Frontal cortex (tissue), 4 donors: ENCODE measurements at places on chromosomes 11 and 22. TPM values are rescaled to one million over a fixed set of nuclear protein-coding genes. Genes with fewer than 3 reads are reported as not detected.

Gene DBX1
- not detected for total RNA-seq

DNA sequence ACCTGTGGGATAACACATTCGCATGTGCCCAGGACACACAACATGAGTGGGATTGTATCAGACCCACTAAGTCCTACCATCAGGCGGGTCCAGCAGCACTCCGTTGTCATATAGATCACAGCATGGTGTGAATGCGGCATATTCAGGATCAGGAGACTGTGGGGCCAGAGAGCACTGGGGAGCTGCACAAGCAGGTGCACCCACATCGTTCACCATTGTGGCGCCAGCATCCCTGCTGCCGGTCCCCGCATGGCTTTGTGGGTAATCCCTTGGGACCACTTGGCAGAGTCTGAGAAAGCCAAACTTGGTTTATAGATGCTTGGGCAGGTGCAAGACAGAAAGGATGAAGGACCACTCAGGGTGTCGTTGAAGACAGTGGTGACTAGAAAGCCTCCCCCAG is 201.6 kb upstream of the B3GAT1 start:
- DNase-seq, result no peak

DNA sequence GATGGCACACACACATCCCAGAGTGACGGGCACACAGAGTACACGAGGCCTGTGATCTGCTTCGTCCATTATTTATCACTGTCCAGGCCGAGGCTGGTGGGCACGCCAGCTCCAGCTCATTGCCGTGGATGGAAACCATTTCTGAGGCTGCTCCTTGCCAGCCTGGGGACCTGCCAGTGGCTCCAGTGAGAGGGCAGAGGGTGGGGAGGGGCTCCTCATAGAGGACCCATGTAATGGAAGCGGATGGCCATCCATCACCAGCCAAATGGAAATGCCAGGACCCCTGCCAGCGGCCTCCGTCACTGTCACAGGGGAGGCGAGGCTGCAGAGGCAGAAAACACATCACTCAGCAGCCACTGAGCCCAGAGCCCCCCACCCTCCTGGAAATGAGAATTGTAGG is 35.7 kb downstream of the TP53I11 start:
- DNase-seq, result no peak

DNA sequence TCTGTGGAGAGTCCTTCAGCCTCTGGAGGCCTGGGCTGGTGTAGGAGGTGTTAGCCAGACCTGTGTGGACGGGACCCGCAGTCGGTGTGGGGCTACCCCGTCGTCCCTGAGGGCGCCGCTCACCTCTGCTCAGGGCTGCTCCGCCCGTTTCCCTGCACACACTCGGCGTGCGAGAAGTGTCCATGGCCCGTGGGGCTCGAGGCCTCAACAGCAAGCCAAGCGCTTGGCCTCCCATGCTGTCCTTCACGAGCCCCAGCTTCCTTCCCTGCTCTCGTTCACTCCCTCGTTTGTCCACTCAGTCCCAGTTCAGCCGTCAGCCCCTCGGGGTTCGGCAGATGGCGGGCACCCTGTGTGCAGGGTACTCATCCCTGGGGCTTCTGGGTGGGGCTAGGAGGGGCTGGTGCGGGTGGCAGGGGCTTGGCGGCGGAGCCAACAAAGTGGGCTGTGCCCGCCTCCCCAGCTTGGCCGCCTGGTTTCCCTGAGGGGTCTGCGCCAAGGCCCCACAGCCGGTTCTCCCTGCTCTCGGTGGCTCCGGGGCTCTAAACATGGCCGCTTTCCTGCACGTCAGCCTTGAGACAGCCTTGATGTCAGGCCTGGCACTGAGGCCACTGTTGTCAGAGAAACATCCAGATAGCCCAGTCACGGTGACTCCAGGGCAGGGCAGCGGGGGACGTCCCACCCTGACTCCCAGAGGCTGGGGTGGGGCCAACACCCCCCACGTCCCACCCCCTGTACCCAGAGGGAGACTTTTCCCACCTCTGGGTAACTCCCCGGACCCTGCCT is 3.3 kb downstream of the MUC6 start:
- no peak for DNase-seq

Gene TREH
- total RNA-seq, result not detected

Gene PDE3B
- 20.4 TPM for total RNA-seq

- no peak for DNase-seq
Observed at GRCh38 chr11:69362315-69362714, 68.4 kb downstream of the MYEOV start.

Gene KCNJ5
- 0.82 TPM for total RNA-seq

Gene VSIG2
- not detected for total RNA-seq

GRCh38 chr22:50656122-50657070 is 16.2 kb upstream of the SHANK3 start:
- DNase-seq, result no peak

DNA sequence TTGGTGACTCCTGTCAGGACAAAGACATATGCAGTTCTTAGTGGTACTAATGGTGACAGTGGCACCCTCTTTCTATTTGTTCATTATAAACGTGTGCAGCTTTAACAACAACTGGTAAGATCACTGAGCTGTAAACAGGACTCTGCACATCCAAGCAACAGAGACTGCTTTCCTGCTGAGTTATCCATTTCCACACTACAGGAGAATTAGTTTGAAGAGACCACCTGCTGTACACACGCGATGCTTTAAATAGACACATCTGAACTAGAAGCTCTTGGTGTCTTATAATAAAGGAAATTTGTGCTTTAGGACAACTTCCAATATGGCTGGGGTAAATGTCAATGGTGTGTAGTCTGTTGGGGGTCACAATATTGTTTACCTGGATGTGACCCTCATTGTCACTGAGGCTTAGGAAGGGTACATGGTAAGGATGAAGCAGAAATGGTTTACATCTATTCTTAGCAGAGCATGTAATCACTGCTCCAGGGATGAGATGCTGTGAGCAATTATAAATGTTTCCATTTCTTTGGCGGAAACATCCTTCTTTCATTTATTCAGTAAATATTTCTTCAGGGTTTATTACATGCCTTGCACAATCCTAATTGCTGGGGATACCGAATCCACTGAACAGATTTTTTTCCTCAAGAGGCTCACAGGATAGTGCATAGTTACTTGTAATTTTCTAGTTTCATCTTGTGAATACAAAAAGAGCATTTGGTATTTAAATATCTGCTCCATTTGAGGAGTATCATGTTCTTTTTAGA is 354.0 kb upstream of the CCDC90B start:
- DNase-seq, result no peak

GRCh38 chr22:45738206-45738605 is 66.6 kb downstream of the ATXN10 start:
- DNase-seq, result no peak

Gene CALCA
- total RNA-seq, result not detected

DNA sequence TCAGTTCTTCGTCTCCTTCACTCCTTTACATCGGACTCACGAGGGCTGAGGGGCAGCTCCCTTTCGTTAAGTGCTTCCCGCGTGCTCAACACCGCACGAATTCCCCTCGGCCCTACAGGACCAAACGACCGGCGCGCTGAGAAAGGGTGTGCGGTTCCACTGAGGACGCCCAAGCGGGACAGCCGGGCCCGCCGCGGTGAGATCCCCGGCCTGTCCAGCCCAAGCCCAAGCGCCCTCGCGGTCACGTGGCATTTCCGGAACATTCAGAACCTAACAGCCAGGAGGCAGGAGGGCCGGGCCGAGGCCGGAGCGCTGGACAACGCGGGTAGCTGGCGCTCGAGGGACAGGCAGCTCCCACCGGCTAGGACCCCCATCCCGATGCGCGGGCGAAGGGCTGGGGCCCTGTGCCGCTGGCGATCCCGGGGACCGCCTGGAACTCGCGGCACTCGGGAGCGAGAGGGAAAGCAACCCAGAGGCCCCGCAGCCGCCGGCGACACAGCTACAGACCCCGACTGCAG is 737 bp upstream of the STIP1 start:
- DNase-seq, result peak; percentile 70

- DNase-seq, result no peak
Observed at GRCh38 chr11:119882316-119882715, 153.3 kb upstream of the NECTIN1 start.

Gene PKNOX2
- 4.9 TPM for total RNA-seq

Gene ACTN3
- not detected for total RNA-seq

Gene DNHD1
- total RNA-seq, result 2.4 TPM

Gene SMDT1
- 20.0 TPM for total RNA-seq

DNA sequence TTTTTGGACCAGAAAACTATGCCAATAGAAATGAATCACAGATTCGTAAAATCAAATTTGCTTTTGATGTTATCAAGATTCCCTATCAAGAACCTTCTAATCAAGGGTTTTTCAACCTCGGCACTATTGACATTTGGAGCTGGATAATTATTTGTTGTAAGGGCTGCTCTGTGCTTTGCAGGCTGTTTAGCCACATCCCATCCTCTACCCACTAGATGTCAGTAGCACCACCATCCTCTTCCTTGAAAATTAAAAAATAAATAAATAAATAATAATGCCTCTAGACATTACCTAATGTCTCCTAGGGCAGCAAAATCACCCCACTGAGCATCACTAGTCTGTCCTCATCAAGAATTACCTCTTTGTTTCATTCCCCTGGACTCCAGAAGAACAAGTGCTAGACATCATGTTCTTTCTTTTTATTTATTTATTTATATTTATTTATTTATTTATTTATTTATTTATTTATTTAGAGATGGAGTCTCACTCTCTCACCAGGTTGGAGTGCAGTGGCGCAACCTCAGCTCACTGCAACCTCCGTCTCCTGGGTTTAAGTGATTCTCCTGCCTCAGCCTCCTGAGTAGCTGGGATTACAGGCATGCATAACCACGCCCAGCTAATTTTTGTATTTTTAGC is 744.7 kb downstream of the KCNA4 start:
- DNase-seq, result no peak

DNA sequence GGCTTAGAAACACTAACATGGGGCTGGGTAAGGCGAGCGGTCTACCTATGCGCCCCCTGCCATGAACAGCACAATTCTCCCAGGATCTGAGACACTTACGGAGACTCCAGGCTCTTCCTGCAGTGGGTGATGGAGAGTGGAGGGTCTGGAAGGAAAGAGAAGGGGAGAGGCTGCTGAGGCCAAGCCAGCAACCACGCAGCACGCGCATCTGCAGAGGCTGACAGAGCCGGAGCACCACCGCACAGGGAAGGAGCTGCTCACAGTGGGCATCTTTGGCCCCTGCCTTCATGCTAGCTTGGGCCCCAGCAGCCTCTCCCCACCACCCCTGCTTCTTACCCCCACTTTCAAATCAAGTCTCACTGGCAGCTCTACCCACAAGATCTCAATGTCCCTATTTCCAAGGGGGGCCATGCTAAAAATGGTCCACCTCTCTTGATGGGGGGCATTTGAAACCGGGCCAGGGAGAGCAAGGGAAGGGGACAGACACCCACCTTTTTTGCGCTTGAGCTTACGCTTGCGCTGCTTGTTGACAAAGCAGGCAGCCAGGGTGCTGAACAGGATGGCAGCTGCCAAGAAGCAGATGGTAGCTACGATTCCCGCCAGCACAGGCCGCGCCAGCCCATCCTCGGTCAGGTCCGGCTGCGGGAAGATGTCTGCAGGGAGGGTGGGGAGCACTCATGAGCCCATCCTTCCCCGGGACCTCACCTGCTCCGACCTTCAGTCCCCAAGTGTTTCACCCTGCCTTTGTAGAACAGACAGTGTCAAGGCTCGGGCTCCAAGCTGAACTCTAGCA is 34.5 kb downstream of the IGSF9B start:
- no peak for DNase-seq

DNA sequence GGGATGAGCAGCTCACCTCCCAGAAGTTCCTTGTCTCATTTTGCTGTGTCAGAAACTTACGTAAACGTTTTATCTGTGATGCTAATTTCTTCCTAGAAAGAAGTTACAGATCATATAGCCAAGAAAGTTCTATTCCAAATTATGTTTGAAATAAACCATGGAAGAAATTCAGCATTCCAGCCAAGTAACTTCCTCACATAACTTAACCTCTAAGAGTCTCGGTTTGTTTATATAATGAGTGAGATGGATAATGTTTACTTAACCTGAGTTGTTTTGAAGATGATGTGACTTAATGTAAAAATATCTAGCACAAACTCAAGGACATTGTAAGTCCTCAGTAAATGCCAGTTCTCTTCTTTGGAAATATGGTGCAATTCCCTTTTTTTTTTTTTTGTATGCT is 8.9 kb upstream of the MUC15 start:
- no peak for DNase-seq

GRCh38 chr22:43860831-43861230 is 1.5 kb downstream of the SULT4A1 start:
- DNase-seq, result no peak

Gene TIMM10B
- total RNA-seq, result 21.2 TPM

DNA sequence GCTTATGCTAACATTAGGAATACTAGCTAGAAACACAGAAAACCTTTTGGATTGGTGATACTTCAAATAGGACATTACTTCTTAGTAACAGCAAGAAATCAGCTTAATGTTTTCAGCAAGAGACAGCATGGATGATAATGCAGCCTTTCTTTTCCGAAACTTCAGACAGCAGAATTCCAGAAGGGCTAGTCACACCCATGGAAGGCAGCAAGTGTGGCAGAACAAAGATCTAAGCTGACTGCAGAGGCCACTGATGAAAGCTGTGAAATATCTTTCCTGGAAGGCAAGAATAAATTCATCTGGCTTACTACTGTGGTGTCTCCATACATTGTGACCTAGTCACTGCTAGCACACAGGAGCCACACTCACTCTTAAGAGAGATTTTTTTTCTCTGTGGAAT is 100.3 kb downstream of the CCDC83 start:
- no peak for DNase-seq

Gene IGF2
- total RNA-seq, result 19.6 TPM

DNA sequence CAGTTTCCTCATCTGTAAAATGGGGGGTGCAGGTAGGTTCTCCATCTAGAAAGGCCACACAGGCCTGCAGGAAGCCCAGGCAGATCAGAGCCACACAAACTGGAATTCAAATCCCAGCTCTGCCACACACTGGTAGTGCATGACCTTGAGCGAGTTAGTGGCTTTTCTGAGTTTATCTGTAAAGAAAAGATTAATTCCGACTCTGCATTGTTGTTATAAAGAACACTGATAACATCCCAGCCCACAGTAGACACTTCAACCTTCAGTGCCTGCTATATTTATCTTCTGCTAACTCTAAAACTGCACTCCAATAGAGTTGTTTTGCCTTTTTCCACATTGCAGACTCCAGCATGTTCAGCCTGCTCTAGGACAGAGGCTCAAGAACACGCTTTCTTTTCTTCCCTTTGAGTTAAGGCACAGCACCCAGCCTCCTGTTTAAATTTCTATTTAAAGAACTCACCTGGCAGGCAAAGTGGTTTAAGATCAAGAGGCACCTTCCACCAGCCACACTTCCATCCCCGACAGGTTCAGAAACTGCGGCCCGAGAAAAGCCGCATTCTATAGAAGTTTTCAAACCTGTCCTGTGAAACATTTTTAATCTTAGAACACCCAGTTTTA is 133.9 kb downstream of the PLEKHA7 start:
- DNase-seq, result no peak

DNA sequence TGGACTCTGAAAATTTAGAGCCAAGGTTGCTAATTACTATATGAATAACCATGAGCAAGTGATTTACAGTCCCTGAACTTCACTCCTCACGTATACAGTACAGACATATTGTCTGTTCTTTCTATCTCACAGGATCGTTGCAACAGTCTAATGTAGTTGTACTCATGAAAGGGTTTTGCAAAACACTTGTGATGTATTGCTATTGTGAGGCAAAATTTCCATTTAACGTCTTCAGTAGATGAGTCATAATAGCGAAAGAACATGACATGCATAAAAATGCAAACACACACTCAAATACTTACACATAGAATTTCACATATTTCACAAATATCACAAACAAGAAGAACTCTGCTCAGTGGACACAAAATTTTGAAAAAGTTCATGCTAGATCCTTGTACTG is 134.6 kb upstream of the TRPC6 start:
- DNase-seq, result no peak
